BJ (cell line): ENCODE measurements at places on chromosomes 7 and 10. TPM values are rescaled to one million over a fixed set of nuclear protein-coding genes. Genes with fewer than 3 reads are reported as not detected.

- DNase-seq, result no peak
Observed at GRCh38 chr10:76172020-76172419, 740.6 kb downstream of the LRMDA start.

DNA sequence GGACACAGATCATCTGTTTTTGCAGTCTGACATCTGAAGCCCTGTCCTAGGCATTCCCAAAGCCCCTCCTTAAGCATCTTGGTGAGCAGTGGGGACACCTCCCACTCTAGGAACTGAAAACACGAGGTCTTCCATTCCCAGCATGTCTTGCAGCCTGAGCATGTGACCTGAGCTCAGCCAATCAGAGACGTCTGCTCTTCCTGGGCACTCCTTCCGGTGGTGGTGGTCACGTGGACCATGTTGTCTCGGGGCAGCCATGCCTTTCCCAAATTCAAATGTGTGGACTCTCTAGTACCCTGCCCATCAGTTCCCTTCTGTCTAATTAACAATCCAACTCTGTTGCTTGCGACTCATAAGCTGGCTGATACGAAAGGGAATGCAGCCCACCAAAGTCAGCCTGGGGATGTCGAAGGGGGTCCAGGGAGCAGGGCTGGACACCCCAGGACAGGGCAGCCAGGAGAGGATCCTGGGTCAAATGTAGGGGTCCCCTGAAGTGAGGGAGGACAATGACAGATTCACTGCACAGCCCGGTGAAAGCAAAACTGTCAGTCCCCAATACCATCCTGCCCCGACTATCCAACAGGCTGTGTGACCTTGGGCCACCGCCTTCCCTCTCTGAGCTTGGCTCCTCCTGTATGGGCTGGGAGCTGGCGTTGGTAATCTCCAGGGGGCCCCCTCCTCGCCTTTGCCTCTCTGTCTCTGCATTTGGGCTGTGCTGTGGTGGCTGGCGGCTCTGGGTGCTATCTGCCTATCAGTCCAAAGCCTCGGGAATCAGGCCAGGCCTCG, 57.4 kb upstream of the BAIAP2L1 start:
- no peak for DNase-seq

GRCh38 chr10:115209133-115209532, 116.0 kb downstream of the ATRNL1 start:
- DNase-seq, result no peak

- DNase-seq, result no peak
Observed at GRCh38 chr7:57215423-57215822, 83.2 kb upstream of the ZNF479 start.

- DNase-seq, result no peak
Observed at GRCh38 chr10:51092402-51092801, 18.1 kb downstream of the PRKG1 start.

GRCh38 chr7:30091491-30091912, 43.3 kb upstream of the MTURN start:
- peak; percentile 73 for DNase-seq

DNA sequence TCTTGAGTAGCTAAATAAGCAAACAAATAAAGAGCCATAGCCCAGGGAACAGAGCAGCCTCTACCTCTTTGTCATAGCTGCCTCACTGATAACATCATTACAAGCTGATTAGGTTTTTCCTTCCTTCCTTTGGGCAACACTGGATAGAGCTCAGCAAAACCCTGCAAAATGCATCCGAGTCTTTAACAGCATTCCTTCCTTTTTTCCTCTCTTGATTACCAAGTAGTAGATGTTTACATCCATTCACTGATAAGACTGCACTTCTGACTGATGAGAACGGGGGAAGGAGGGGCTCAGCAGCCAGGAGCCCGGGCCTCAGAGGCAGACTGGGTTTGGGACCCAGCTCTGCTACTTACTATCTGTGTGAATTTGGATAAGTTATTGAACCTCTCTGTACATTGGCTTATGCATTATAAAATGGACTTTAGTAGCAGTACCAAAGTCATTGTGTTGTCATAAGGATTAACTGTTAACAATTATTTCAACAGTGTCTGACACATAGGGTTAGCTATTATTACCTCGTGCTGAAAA, 214.2 kb downstream of the ANK3 start:
- DNase-seq, result no peak

DNA sequence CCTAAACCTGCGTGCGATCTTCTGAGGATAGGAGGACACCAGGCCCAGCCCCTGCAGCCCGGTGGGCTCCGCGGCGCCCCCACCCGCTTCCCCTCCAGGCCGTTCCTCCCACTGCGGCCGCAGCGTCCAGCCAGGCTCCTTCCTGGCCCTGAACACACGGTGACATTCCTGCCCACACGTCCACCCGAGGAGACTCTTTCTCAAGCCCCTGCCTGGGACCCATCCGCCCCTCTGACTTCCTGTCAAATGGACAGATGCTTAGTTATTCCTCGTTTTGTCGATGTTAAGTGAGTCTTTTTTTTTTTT, 32.4 kb upstream of the RNF32 start:
- no peak for DNase-seq

GRCh38 chr10:6379015-6379776, 176.5 kb downstream of the PFKFB3 start:
- no peak for DNase-seq

DNA sequence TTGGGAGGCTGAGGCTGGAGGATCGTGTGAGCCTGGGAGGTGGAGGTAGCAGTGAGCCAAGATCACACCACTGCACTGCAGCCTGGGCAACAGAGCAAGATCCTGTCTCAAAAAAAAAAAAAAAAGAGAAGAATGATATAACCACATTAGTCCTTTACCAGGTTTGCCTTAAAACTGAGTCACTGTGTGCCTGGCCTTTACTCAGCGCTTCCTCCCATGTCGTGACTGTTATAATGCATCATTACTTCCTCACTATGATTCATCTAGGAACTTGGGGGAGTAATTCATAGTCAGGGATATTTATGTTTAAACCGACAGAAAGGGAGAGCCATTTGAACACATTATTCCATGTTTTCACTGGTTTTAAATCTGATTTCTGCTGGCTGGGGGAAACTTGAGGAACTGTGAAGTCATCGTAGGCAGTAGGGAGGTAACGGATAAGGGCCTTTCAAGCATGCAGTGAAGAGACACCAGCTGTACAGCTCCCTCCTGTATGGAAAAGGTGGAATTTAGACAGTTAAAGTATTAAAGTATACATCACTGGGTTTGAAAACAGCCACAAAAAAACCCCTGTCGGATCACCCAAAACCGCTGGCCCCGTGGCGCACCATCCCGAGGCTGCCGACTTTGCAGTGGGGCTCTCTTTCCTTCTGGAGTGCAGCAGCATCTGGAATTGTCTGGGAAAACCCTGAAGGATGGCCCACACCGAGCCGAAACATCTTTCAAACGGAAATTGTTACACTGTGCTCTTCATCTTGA, 119.8 kb downstream of the NKX6-2 start:
- peak; percentile 86 for DNase-seq

- no peak for DNase-seq
Observed at GRCh38 chr7:66634816-66635215, 6.1 kb downstream of the KCTD7 start.

GTF2IRD1 gene
- 23.8 and 29.0 TPM in 2 replicates for polyA plus RNA-seq

FOXP2 gene
- polyA plus RNA-seq, result 0.59 and 0.66 TPM in 2 replicates

ADRA2A gene
- polyA plus RNA-seq, result 0.18 and 0.25 TPM in 2 replicates

EBLN1 gene
- not detected in 2 replicates for polyA plus RNA-seq

IFIT1B gene
- polyA plus RNA-seq, result not detected in 2 replicates

RBP3 gene
- not detected in 2 replicates for polyA plus RNA-seq

GPR15LG gene
- polyA plus RNA-seq, result not detected in 2 replicates

TMEM236 gene
- polyA plus RNA-seq, result 0.02 and 0.04 TPM in 2 replicates

CYP3A4 gene
- polyA plus RNA-seq, result not detected in 2 replicates

CPN1 gene
- polyA plus RNA-seq, result not detected in 2 replicates
